ENCODE measurements at places on chromosomes 12 and 14.

GRCh38 chr12:126617312-126617711 is 1552.1 kb downstream of the AACS start:
- no peak for DNase-seq

DNA sequence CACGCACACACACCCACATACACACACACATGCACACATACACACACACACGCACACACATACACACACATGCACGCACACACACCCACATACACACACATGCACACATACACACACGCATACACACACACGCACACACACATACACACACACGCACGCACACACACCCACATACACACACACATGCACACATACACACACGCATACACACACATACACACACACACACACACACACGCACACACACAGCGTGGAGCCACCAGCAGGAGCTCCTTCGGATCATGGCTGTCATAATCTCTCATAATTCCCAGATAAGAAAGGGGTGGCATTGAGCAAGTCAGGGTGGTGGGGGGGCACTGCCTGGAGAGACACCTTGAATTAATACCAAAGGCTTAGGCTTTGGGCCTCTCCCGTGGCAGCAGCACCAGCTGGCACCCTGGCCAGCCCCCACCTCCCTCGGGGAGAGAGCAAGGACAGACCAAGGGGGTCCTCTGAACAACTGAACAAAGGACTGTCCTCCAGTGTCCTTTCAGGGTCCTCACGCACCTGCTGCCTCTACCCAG is 21.9 kb downstream of the ANO2 start:
- no peak for DNase-seq

DNA sequence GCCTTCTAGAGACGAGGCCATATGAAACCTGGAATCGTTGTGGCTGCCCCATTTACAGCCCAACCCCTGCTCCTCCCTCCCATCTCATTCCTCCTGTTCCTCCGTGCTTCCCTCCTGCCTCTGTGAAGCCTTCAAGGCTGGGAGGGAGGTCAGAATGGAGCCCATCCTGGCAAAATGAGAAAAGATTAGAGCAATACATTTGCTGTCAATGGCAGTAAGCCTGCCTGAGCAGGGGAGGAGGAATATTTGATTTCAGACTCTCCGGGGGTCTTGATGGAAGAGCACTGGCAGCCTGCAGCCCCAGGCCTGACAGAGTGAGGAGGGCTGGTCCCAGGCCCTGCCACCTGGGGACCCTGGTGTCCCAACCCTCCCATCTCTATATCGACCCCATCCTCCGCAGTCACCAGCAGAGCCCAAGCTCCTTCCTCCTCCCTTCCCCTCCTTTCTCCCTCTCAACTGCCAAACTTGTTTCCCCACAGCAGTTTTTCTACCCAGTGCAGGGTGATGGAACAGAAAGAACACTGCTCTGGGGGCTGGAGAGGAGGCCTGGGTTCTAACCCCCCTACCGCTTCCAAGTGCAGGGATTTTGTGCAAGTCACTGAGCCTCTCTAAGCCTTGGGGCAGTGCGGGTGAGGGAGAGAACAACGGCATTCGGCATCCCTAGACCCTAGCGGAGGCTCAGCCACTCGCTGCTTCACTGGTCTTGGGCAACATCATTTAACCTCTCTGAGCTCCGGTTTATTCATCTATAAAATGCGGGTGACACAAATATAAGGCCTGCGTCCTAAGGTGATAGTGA is 16.0 kb upstream of the RACGAP1 start:
- peak; percentile 28 for DNase-seq

- DNase-seq, result peak; percentile 77
Observed at GRCh38 chr14:21917699-21918436, 244.2 kb upstream of the OR4E1 start.

DNA sequence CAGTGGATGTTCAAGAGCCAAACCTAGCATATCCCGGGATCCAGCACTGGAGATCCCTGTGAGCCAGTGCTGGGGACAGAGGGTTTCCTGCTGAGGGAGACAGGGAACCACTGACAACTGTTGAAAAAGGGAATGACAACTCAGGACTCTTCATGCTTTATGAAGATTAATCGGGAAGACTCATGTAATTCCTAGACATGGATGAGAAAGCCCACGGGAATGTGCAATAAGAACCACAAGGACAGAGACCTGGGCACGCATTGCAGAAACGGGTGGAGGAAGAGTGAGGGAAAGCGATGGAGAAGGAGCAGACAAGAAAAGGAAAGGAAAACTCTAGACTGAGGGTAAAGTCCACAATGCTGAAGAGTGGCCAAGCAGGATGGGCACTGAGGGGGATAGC is 296.0 kb downstream of the PCNX1 start:
- DNase-seq, result no peak

- DNase-seq, result no peak
Observed at GRCh38 chr14:22540293-22540692, 48.7 kb downstream of the DAD1 start.

- DNase-seq, result no peak
Observed at GRCh38 chr12:75364919-75365318, 26.0 kb upstream of the GLIPR1L2 start.

GRCh38 chr14:55180434-55180833 is 11.0 kb downstream of the DLGAP5 start:
- DNase-seq, result no peak

DNA sequence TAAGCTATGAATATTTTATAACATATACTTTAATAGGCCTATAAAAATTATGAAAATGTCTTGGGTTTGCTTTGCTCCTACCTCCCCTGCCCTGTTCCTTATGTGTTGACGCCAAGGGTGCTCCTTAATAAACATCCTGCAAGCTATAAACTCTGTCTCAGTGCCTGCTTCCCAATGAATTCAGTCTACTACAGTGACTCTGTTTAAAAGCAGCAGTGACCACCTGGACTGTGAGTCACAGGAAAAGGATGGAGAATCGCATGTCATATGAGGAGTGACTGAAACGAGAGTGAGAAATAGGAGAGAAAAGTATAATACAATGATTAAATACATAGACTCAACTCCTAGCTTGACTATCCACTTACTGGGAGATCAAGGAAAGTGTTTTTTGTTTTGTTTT is 41.1 kb upstream of the CFAP54 start:
- no peak for DNase-seq

DNA sequence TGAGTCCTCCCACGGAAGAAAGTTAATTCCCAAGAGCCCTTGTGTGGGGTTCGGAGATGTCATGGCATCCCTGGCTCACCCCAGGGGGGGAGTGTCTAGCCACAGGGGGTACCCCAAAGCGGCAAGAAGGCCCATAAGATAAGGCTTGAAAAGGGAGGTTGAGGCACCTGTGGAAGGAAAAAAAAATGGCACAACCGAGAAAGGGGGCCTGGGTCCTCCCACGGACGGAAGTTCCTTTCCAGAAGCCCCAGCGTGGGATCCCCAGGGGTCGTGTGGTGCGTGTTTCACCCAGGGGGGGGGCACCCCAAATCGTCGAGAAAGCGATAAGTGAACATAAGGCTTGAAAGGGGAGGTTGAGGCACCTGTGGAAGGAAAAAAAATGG is 266.7 kb downstream of the ALG10 start:
- peak; percentile 44 for DNase-seq

GRCh38 chr12:92080911-92081285 is 64.7 kb downstream of the BTG1 start:
- no peak for DNase-seq

GRCh38 chr14:61746881-61747280 is 15.3 kb upstream of the SNAPC1 start:
- DNase-seq, result no peak

- DNase-seq, result no peak
Observed at GRCh38 chr14:64265222-64265621, 28.9 kb downstream of the ESR2 start.

DNA sequence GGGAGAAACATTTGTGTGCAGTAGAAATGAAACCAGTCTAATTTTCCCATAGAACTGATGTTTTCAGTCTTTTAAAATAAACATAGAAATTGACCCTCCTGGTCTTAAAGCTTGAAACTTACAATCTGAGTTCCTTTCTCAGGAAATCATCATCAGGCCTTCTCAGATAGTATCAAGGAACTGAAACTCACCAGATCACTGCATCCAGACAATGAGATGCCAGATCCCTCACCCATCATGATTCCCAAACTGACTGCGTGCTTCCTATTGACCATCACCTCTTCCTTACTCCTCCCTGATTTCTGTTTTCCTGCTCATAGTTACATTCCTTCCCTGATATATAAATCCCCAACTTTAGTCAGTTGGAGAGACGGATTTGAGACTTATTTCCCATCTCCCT is 195.0 kb upstream of the AMIGO2 start:
- DNase-seq, result no peak

GRCh38 chr12:19439059-19440018 is at the start of gene AEBP2:
Gene AEBP2, plus strand, starts transcription at chr12:19439492. Its CDS starts 208 bp downstream, at chr12:19439700.
- peak; percentile 97 for DNase-seq

DNA sequence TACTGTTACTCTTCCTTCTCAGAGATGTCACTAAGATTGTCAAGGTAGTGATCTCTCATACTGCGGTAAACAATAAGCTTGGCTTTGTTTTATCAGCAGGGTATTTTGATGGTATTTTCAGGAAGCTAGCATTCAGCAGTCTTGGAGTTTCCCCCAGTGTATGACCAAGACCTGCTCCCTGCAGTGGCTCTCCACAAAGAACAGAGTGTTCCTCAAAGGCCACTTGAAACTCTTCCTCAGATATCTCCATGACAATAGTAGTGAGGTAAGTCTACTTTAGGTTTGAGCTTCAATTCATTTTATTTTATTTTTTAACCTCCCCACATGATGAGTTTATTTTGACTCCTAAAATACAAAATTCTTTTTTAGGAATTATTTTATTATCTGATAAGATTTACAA is 74.0 kb upstream of the G2E3 start:
- no peak for DNase-seq

DNA sequence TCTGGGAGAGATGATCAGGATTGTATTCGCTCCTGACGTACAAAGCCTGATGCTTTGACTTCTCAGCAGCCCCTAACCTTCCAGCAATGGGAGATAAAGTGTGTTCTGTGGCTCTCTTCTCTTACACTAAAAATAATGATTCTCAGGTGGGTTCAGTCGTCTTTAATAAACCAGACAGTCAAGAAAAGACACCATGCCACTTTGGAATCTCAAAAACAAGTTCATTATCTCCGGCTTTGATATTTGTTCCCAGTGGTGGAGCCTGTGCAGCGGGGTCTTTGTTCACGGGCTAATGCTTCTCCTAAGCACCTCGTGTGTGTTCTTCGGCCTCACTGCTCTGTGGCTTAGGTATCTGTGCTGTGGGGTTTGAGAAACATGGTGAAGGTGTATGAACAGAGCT is 1.6 kb downstream of the ACVR1B start:
- no peak for DNase-seq

- no peak for DNase-seq
Observed at GRCh38 chr14:72863216-72864006, 30.5 kb downstream of the DPF3 start.

DNA sequence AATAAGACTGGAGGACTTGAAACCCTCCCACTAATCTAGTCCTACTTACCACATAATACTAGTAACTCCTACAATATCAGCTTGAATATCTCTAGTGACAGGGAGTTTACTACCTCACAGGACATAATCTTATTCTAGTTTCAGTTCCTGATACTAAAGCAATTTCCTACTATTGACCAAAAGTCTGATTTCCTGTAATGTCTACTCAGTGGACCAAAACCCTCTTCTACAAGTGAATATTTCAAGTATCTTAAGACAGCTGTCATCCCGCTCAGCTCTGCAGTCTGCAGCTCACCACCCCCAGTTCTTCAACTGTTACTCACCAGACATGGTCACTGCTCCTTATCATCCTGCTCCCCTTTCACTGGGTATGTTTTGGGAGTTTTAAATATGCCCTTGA is 70.8 kb upstream of the TMCC3 start:
- DNase-seq, result no peak

DNA sequence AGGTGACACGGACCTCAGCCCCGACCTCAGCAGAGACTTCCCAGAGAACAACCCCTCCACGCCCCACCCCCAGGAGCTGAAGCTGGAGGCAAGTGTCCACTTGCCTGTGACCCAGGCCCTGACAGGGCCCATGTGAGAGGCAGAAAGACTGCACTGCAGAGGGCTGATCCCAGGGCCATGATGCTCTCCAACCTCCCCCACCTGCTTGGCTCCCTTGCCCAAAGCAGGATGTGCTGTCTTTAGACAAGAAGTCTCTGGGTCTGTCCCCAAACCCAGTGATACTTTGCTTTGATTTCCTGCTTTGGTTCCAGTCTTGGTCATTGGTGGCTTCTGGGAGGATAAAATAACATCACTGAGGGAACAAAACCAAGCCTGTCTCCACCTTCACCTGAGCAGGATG is 59.4 kb downstream of the BCL11B start:
- DNase-seq, result no peak

GRCh38 chr12:56389412-56389811 is 26.8 kb upstream of the APOF start:
- no peak for DNase-seq

DNA sequence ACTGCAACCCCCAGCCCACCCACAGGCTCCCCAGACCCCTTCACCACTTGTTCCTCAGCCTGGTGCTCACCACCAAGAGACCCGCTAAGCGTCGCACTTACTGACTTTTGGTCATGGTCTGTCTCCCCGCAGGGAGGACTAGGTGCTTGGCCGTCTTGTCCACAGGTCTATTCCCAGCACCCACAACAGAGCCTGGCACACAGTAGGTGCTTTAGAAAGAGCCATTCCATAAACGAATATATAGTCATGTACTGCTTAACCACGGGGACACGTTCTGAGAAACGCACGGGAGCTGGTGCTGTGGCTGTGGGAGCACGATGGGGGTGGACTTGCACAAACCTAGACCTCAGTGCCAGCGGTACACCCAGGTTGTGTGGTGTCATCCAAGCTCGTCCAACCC is 34.0 kb downstream of the NCOR2 start:
- DNase-seq, result no peak

GRCh38 chr12:31714406-31715271 is 14.2 kb downstream of the AMN1 start:
- no peak for DNase-seq

DNA sequence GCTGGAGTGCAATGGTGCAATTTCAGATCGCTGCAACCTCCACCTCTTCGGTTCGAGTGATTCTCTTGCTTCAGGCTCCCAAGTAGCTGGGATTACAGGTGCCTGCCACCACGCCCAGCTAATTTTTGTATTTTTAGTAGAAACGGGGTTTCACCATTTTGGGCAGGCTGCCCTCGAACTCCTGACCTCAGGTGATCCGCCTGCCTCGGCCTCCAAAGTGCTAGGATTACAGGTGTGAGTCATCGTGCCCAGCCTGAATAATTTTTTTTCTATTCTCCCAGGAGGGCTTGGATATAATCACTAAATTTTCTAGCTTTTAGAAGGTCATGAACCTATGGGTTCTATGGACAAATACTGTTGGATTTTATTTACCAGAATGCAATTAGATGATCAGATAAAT is 44.7 kb upstream of the GNPNAT1 start:
- DNase-seq, result no peak

GRCh38 chr12:16523284-16523950 is 82.5 kb downstream of the LMO3 start:
- DNase-seq, result no peak

- DNase-seq, result no peak
Observed at GRCh38 chr12:22255097-22255496, 79.4 kb downstream of the ST8SIA1 start.

- DNase-seq, result no peak
Observed at GRCh38 chr14:65019944-65020566, 33.4 kb downstream of the FNTB start.

GRCh38 chr12:7136676-7137075 is 6.5 kb downstream of the CLSTN3 start:
- DNase-seq, result no peak

- no peak for DNase-seq
Observed at GRCh38 chr14:81565441-81566290, 32.0 kb upstream of the SEL1L start.

GRCh38 chr12:52945389-52946232 is 3.3 kb upstream of the KRT18 start:
- DNase-seq, result no peak

Data from activated effector memory CD4-positive, alpha-beta T cell treated with anti-CD3 and anti-CD28 coated beads, Interleukin-2, amount 50 U/mL, for 16 hours (primary cell).